ENCODE measurements at places on chromosomes 13 and 19. TPM values are rescaled to one million over a fixed set of nuclear protein-coding genes. Genes with fewer than 3 reads are reported as not detected.

Gene PTPRH
- polyA plus RNA-seq = 31.7 TPM

Gene SGCG
- polyA plus RNA-seq = not detected

Gene ZSCAN5C
- polyA plus RNA-seq = not detected

Gene TSKS
- polyA plus RNA-seq = 1.0 TPM

Gene NUP58
- polyA plus RNA-seq = 9.1 TPM

Gene UBE2S
- polyA plus RNA-seq = 18.7 TPM

Gene CAMSAP3
- polyA plus RNA-seq = 0.76 TPM

Gene DMKN
- polyA plus RNA-seq = 15.3 TPM

Gene ELAVL3
- 0.02 TPM for polyA plus RNA-seq

Gene ACER1
- 0.12 TPM for polyA plus RNA-seq

Gene CERS1
- polyA plus RNA-seq = 0.45 TPM

Gene SIGLEC5
- not detected for polyA plus RNA-seq

Gene PTH2
- polyA plus RNA-seq = not detected

Gene GIPC3
- polyA plus RNA-seq = 0.96 TPM

Gene ZNF460
- polyA plus RNA-seq = 2.1 TPM

Gene DPP9
- 22.8 TPM for polyA plus RNA-seq

Gene ING1
- polyA plus RNA-seq = 16.0 TPM

Gene ZNF814
- polyA plus RNA-seq = 21.2 TPM
